Right renal cortex interstitium (tissue), 3 donors: ENCODE measurements at places on chromosomes 7 and 10.

- DNase-seq: no peak
Measured at GRCh38 chr10:1434202-1434601, 303.1 kb downstream of the ADARB2 start.

- DNase-seq: no peak
Measured at GRCh38 chr7:138618933-138619332, 82.2 kb downstream of the SVOPL start.

GRCh38 chr7:27133409-27134231, 3.1 kb upstream of the HOXA4 start:
- DNase-seq: no peak

- DNase-seq: no peak
Measured at GRCh38 chr7:39333701-39334100, 232.5 kb upstream of the YAE1 start.

DNA sequence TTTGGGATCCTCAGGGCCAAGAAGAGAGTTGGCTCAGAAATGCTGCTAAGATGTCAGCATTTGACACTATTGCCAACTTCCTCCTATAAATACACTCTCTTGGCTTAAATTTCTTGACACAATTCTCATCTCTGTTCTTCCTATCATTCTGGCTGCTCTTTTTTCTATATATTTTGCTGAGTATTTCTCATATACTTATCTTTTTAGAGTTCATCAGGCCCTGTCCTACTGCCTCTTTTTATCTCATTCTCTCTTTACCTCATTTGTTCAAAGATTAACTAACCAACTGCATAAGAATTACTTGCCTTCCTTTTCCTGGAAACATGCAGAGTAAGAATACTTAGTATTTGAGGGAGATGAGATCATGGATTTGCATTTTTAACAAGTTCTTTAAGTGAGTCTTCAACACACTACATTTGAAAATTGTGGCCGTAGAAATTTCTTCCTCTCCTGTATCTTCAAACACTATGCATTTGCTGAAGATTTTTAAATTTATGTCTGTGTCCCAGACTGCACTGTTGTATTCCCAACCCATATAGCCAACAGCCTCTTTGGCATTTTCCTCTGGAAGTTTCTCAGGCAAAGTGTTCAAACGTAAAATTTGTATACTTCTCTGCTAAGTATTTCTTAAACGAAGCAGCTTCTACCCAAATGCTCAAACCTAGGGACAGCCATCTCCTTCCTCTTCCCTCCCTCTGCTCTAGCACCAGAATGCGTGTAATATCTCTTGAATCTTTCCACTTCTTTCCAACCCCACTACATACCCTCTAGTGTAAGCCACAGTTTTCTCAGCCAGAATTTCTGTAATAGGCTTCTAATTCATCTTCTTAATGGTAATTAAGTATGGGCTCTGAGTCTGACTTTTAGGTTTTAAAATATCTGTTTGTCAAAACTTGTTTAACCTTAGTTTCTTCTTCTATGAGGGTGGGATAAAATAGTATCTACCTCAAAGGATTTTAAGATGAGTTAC, 35.5 kb downstream of the ARL4A start:
- DNase-seq: no peak

DNA sequence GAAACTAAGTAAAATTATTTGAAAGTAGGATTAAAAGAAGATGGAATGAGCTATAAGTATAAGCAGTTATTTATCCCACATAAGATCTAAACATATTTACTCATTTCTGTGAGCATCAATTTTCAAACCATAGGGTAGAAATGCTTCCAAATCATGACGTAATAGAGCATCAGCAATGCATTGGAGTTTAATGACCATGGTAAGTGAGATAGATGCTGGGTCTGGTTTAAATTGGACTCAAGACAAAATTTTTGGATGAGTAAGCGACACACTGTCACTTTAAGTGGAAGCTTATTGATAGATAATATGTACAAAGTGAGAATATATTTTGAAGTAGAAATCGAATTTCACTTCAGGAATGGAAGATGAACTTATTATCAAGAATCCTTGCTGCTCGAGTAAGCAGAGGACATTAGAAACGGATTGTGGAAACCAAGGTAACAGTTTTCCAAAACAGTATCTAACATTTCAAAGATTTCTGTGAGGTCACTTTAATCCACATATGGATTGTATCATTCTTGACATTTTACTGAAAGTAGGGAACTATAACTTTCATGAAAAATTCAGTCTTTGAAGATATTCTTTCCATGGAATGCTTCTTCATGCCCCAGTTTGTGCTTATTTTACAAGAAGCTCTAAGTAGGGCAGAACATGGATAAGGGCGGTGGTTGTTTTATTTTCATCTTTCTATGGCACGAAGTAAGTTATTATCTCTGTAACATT, 85.8 kb downstream of the AGMO start:
- DNase-seq: no peak

- no peak for DNase-seq
Measured at GRCh38 chr10:128013626-128014025, 106.7 kb downstream of the PTPRE start.

DNA sequence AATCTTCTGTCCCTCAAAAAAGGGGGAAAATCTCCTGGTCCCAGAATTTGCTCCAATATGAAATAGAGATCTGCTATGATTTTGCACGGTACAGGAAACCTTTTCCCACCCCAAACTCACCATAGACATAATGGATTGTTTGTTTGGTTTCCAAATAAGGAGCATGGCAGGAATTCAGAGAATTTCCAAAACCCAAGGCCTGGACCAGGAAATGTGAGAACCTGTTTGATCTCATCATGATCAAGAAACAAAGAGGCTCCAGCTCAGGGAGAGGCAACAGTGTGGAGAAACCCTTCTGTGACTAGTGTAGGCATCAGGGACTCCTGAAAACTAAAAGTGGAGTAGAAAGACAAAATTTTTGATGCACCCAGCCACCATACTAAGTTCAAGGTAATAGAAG, 1548.1 kb upstream of the LRRTM3 start:
- DNase-seq: no peak
